NCI-H460 (cell line): ENCODE measurements at places on chromosomes 6 and 20.

DNA sequence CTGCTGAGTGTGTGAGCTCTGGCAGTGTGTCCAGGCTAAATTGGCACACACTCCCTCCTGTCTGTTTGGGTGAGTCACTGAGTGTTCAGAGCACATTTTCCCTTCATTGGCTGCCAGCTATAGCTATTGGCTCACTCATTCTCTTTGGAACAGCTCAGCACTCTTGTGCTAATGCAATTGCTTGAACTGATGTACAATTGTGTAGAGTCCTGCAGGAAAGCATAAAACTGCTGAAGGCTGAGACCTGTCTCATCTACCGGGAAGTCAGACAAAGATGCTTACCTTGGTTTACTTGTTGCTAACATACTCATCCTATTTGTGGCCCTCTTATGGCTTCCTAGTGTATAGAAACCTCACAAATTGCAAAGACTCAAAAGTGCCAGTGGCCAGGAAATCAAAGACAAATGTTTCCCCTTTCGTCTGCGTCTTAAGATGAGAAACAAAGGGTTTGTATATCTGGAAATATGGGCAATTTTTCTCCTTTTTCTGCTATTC lies 351.0 kb downstream of the BCKDHB start:
- DNase-seq = peak; percentile 66

DNA sequence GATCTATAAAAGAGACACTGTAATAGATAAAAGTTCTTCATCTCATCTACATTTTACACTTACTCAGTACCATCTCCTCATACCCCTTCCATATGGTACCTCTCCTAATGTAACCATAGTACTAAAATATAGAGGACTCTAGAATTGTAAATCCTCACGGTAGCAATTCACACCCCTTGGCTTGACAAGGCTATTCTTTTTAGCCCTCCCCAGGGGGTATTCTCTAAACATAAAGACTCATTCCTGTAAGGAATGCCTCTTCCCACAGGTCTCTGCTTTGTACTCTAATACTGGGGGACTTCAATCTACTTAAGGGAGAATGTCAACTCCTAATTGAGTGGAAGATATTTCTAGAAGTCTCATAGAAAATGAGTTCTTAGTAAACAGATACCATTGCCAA lies 85.9 kb downstream of the VIP start:
- DNase-seq = no peak

- no peak for DNase-seq
Observed at GRCh38 chr6:143099647-143100046, 39.0 kb downstream of the AIG1 start.

DNA sequence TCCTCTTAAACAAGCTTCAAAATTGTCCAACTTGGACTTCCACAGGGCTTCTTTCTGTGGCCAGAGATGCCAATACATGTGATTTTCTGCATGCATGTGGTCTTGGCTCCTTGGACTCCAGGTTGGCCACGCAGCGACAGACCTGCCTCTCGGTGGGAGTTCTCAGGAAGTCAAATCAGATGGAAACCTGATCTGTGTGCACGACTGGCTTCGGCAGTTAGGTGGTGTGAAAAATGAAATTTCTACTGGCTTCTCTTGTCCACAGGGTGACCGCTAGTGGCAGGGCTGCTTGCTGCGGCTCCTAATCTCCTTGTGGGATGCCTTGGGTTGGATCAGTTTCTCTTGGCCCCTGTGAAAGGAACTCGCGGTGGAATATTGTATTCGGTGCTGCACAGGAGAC lies 57.3 kb downstream of the PHACTR3 start:
- no peak for DNase-seq

GRCh38 chr20:35319192-35319870 lies 27.1 kb upstream of the FAM83C start:
- DNase-seq = no peak

- no peak for DNase-seq
Observed at GRCh38 chr6:31615748-31616147, 714 bp downstream of the AIF1 start.

DNA sequence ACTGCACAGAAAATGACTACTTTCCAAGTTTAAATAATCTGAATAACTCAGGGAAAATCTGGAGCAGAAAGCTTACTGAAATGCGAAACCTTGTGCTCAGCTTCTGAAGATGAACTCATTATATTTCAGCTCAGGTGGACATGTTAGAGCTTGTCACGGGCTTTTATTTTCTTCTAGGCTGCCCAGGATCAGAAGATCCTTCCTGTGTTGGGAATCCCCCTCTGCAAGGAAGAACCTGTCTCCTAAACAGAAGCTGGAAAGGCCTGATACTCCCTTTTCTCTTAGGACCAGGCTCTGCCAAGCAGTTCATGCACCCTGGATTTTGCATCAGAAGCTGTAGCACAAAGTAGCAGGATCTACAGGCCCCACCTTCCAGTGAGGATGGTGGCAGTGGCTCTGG lies 5.1 kb upstream of the SLC2A12 start:
- DNase-seq = no peak

GRCh38 chr6:82364087-82365015 lies 734 bp downstream of the TPBG start:
- DNase-seq = no peak

DNA sequence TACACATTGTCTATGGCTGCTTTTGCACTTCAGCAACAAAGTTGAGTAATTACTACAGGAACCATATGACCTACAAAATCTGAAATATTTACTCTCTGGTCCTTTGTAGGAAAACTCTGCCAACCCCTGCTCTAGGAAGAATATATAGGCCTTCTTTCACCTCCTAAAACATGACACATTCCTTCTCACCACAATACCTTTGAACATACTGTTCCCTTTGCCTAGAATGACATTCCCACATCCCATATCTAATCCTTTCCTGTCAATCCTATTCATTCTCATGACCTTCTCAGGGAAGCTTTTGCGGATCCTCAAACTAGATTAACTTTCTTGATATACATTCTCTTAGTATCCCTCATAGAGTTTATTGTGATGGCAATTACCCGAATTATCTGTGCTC lies 18.0 kb upstream of the NCOA6 start:
- no peak for DNase-seq

GRCh38 chr20:10040070-10040975 lies 5.5 kb downstream of the ANKEF1 start:
- peak; percentile 53 for DNase-seq

GRCh38 chr20:308427-309038 lies 11.2 kb downstream of the ZCCHC3 start:
- DNase-seq = no peak

GRCh38 chr6:42599558-42599957 lies 35.7 kb downstream of the UBR2 start:
- DNase-seq = no peak

DNA sequence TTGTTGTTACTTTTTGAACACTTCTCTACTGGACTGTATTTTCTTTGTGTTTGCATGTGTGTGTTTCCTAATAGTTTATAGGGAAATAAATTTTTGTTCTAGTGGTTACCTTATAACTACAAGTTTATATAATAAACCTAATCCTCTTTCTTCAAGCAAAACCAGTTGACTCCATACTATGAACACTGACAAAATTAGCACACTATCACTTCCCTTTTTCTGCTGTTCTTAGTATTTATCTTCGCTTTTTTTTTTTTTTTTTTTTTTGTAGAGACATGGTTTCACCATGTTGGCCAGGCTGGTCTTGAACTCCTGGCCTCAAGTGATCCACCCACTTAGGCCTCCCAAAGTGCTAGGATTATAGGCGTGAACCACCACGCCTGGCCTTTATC lies 25.0 kb upstream of the C6orf62 start:
- no peak for DNase-seq

DNA sequence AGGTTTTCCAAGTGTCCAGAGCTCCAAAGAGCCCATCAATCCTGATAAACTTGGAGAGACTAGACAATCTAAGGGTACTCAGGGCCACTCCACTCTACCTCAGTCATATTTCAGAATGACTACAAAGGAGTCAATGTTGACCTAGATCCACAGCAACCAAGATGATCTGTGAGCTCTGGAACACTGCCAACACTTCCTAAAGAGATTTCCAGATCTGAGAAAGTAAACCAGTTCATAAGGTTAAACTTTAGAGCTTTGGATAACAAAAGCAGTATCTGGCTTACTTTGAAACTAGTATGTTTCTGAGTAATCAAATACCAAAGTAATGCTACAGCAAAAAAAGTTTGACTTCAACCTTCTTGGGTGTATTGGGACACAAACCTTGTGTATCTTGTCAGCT lies 122.7 kb downstream of the BTBD9 start:
- no peak for DNase-seq

- no peak for DNase-seq
Observed at GRCh38 chr6:99446076-99446475, 21.0 kb upstream of the PNISR start.

DNA sequence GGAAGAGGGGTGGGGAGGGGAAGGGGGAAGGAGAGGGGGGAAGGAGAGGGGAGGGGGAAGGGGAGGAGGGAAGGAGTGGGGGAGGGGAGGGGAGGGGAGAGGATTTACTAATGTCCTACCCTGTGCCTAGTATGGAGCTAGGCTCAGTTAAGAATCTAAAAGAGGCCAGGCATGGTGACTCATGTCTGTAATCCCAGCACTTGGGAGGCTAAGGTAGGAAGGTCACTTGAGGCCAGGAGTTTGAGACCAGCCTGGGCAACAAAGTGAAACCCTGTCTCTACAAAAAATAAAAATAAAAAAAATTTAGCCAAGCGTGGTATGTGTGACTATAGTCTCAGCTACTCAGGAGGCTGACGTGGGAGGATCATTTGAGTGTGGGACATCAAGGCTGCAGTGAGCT lies 13.0 kb downstream of the UBE2J1 start:
- no peak for DNase-seq

DNA sequence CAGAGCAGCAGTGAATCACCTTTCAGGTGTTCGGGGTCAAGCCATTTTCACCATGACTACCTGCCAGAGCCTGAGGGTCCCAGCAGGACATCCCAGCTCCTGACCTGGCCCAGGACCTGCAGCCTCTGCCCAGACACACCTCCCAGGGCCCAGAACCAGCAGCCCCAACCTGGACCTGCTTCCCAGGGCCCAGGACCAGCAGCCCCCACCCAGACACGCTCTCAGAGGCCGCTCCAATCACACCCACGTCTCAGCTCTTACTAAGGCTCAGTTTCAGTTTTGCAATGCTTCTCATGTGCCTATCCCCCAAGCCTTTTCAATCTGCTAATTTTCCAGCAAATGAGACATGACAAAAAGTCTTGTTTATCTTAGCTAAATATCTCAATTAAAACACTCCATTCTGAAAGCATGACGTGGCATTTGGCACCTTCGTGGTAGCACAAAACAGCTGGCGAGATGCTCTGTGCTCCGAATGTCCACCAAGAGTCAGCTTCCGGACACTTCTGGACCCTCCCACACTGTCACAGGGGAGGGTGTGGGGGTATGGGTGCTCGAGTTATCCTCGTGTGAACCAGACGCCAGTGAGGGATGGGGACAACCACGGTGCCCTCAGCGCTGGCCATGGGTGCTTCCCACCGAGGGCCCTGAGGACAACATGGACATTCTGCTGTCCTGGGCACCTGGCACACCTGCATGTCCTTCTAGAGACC lies 253.2 kb downstream of the DLL1 start:
- no peak for DNase-seq

GRCh38 chr6:117564681-117565080 lies 37.6 kb downstream of the GOPC start:
- DNase-seq = no peak

- DNase-seq = no peak
Observed at GRCh38 chr6:33124525-33124901, 48.7 kb downstream of the HLA-DPB1 start.

- no peak for DNase-seq
Observed at GRCh38 chr6:5781966-5782556, 224.7 kb downstream of the NRN1 start.

GRCh38 chr6:131792091-131792496 lies 15.7 kb upstream of the ENPP1 start:
- no peak for DNase-seq

DNA sequence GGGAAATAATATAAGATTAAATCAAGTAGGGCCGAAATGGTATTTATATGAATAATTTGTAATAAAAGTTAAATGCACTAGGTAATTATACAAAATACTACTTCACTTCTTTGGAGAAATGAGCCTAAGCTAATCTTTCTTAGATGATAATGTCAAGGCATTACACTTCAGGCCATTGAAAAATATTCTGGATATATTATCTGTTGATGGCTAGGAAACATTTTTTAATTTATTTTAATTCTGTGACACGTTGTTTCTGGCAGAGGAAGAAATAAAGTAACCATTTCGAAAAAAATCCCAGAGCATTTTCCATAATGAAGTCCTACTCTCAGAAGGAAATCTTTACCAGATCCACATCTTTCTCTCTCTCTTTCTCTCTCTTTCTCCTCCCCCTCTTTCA lies 133.9 kb downstream of the MMUT start:
- DNase-seq = no peak

DNA sequence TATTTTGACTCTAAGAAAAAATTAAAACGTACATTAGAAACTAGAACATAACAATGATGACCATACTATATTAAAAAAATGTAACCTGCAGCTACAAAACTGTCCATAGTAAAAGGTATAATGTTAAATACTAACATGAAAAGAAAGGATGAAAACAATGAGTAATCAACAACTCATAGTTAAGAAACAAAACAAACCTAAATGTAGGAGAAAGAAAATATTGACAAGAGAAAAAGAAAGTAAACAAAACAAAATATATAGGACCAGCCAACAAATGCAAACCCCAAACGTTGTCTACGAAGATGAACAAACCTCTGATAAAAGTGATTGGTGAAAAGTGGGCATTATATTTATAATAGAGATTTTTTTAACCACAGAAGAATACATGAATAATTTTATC lies 41.1 kb upstream of the ADGRG6 start:
- no peak for DNase-seq

- no peak for DNase-seq
Observed at GRCh38 chr6:170072246-170072645, 218.6 kb downstream of the DLL1 start.

DNA sequence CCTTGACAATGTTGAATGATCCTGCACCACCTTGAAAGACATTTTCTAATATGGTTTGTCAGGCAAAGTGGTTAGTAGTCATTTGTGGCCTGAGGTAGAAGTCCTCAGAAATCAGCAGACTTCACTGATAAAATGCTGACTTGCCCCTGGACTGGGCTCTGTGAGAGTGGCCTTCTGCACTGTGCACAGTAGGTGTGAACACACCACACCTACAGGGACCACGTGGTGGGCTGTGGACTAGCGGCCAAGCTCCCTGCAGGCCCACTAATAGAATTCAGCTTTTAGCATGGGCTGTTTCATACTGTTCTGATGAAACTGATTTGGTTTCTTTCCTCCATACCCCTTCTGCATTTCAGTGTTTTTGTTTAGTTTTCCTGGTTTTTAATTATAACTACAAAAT lies 7.3 kb downstream of the BPHL start:
- DNase-seq = no peak
